ENCODE measurements at places on chromosomes 3 and 15. TPM values are rescaled to one million over a fixed set of nuclear protein-coding genes. Genes with fewer than 3 reads are reported as not detected.

WDR72 gene
- not detected for total RNA-seq

ITIH3 gene
- total RNA-seq = not detected

VGLL3 gene
- total RNA-seq = 28.0 TPM

GXYLT2 gene
- total RNA-seq = 0.54 TPM

SMCO1 gene
- not detected for total RNA-seq

Data from endothelial cell of coronary artery (primary cell).